Activated T-helper 1 cell treated with anti-CD3 and anti-CD28 coated beads, Interleukin-12 subunit alpha, Interleukin-12 subunit beta, Interleukin-2, Interleukin-4 antibody, amounts not matched to agents 30 ng/mL and 10 ng/mL and 1 ng/mL, durations not matched to agents 14 hours and 24 hours and 36 hours (primary cell): ENCODE measurements at places on chromosomes 4 and X. TPM values are rescaled to one million over a fixed set of nuclear protein-coding genes. Genes with fewer than 3 reads are reported as not detected.

The GAGE12H gene
- total RNA-seq = not detected in 2 replicates

- no peak for DNase-seq
- H3K4me3 ChIP-seq = no peak overlapping the region
- no peaks in the 10 kb centered on the region for H3K27me3 ChIP-seq
- peaks cover 2% of the 10 kb centered on the region for H3K36me3 ChIP-seq
- no peak overlapping the region for H3K27ac ChIP-seq
Observed at GRCh38 chrX:42290608-42291007, 367.3 kb upstream of the CASK start.

DNA sequence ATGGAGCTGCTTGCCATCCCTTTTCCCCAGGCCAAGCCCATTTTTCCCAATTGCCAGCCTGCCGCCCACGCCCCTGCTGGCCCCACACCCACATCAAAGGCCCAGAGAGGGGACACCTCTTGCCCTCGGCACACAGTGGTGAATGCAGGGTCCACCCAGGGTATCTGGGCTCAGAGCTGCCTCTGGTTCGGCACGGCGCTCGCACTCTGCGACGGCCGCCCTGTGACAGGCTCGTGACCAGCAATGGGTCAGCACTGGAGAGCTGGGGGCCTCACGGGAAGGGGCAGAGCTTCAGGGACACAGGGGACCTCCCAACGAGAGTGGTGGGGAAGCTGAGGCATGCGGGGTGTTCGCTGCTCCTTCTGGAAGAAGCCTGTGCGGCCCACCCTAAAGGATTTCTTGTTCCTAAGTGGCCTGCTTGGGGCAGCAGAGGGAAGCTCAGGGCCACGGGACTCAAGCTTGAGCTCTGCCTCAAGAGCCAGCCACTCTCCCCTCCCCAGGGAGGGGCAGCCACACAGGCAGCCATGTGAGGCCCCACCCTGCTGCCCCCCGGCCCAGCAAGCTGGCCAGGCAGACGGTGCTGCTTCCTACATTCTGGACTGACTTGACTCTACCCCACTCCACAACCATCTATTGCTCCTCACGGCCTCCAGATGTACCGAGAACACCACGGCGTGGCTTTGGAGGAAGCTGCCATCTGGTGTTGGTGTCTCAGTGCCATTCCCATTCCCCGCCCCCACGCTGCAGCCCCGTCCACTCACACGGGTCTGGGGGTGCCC is 73.7 kb downstream of the ABLIM2 start:
- peaks cover 1% of the 10 kb centered on the region for H3K27me3 ChIP-seq
- H3K4me1 ChIP-seq = no peaks in the 10 kb centered on the region
- H3K36me3 ChIP-seq = no peaks in the 10 kb centered on the region
- no peak overlapping the region for H3K27ac ChIP-seq

DNA sequence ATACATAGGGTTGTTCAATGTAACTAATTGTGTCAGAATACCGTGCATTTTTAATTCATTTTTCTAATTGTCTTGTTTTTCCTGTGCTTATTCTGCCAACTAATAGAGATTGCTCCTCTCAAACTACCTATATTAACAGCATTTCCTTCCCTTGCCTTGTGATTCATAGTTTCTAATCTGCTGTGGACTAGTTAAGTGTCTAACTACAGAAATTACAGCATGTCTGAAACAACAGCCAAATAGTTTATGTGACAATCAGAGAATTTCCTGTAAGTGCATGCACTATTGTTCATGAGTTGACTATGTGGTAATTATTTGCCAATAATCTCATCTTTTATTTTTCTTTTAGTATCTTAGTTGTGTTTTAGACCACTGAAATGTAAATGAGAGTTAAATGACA is 4.1 kb upstream of the SEC24B start:
- H3K4me1 ChIP-seq = peaks cover 27% of the 10 kb centered on the region
- peaks cover 12% of the 10 kb centered on the region for H3K36me3 ChIP-seq
- DNase-seq = no peak
- H3K4me3 ChIP-seq = no peak overlapping the region
- H3K27me3 ChIP-seq = no peaks in the 10 kb centered on the region

GRCh38 chr4:95358421-95358820 is 190.4 kb downstream of the UNC5C start:
- no peaks in the 10 kb centered on the region for H3K4me1 ChIP-seq
- H3K27ac ChIP-seq = no peak overlapping the region
- no peak overlapping the region for H3K4me3 ChIP-seq
- DNase-seq = no peak
